A172 (cell line): ENCODE measurements at places on chromosomes 1 and 21. TPM values are rescaled to one million over a fixed set of nuclear protein-coding genes. Genes with fewer than 3 reads are reported as not detected.

Gene ANGPTL1
- total RNA-seq: not detected in 2 replicates

Gene CA6
- not detected in 2 replicates for total RNA-seq

Gene GSTM1
- total RNA-seq: not detected in 2 replicates

Gene OLFML2B
- 1.9 and 2.3 TPM in 2 replicates for total RNA-seq
